ENCODE measurements at places on chromosomes 3 and 15.

- no peak for DNase-seq
Measured at GRCh38 chr3:66466606-66467270, 34.1 kb downstream of the LRIG1 start.

GRCh38 chr3:192281207-192281880 lies 446.0 kb downstream of the FGF12 start:
- no peak for DNase-seq

DNA sequence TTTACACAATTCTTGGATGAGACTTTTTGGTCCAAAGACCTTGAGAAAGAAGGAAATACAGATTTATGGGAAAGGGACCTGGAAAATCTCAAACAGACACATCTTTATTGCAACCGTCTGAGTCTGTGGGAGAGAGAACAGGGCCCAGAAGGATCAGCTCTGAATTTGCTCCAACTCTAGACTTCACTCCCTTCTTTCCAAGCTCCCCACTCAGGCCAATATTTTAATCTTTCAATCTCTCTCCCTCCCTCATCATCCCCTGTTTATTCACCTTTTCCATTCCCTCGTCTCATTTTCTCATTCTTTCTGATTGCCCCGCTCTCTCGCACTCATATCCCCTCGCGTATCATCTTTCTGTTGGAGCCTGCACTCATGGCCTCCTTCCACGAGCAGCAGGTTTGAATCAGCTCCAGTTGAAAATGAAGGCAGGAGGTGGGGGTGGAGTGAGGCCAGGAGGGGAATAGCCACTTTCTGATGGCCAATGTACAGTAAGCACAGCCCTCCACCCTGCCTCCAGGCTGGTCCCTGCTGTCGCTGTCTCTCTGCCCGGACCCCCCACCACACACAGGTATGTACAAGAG lies 63.6 kb upstream of the BOC start:
- no peak for DNase-seq

GRCh38 chr15:61742591-61742990 lies 317.7 kb downstream of the VPS13C start:
- DNase-seq = no peak
